ENCODE measurements at places on chromosomes 2 and 18.

- no peak for DNase-seq
Measured at GRCh38 chr2:74835831-74836674, 2.1 kb downstream of the HK2 start.

GRCh38 chr2:39587641-39588040 lies 78.1 kb upstream of the TMEM178A start:
- no peak for DNase-seq

DNA sequence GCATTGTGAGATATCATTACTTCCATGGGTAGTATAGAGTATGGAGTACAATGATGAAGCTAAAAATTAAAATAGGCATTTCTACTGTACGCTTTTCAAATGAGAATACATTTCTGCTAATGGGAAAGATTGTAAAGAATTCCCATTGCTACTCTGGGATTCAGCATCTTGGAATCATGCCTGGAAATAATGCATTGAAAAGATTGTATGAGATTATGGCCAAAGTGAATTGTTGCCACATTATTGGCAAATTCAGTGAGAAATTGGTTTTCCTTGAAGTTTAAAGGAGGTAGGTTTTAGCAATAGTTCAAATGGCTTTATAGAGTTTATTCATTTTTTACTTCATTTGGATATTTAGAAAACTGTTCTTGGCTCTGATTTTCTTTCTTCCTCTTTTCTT lies 157.9 kb downstream of the GULP1 start:
- DNase-seq, result no peak

DNA sequence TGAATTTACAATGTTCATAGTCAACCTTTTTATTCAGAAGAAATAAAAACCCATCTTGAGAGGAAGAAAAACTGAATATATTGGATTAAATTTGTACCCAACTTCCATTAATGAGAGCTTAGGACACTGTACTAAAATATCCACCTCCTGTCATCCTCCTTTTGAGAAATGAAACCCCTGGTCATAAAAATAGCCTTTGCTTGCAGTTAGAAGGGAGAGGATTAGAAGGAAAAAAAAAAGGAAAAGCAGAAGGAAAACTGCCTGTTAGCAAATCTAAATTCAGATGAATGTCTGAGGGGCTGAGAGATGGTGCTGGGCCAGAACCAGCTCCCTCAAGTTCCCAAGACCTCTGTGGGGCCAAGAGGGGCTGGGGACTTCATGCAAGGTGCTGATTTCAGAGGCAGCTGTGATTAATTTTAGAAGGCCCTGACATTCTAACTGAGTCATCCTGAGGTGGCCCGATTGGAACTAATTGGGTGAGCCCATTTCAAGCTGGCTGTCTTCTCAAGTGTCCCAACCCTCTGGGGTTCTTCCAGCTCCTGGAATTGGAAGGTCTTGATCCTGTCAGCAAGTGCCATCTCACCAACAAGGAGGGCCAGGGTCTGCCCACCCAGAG lies 38.4 kb upstream of the BIN1 start:
- DNase-seq, result no peak

DNA sequence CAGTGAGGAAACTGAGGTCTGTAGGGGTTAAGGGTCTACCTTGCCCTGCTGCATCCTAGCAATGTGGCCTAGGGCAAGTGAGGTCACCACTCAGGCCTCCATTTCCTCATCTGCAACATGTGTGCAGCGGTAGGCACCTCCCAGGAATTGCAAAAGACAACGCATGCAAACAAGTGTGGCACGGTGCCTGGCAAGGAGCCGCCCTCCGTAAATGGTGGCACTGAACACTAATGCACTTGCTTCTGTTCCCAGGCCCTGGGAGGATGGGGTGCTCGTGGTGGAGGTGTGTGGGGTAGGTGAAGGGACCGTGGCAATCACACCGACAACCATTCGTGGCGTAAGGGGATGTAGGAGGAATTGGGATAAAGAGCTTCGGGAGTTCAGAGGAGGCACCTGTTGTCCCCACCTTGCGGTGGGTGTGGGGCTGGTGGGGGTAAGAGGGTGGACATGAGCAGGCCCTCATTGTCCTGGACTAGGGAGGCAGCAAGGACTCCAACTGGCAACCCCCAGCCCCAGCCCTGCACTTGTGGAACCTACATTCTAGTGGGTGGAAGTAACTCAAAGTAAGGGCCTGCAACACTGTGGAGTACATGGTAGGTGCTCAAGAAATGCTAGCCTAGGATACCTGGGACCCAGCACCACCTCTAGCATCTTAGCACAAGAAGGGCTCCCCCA lies 26.0 kb downstream of the ATOH8 start:
- no peak for DNase-seq

DNA sequence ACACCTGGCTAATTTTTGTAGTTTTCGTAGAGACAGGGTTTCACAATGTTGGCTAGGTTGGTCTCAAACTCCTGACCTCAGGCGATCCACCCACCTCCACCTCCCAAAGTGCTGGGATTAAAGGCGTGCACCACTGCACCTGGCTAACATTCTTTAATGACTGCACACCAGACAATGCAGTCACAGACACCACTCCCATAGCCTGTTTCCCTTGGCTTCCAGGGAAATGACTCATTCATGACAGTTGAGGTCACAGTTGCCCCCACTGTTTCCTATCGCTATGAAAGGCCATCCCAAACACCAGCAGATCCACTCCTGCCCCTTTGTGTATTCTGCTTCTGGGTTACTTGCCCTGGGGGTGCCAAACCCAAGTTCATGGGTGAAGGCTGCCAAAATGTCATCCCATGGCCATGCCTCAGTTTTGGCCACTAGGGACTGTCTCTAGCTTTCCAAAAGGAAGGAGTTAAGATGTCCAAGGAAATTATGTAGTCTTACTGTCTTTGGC lies 8.7 kb downstream of the CHMP1B start:
- peak; percentile 60 for DNase-seq

GRCh38 chr2:892401-892800 lies 58.2 kb upstream of the SNTG2 start:
- DNase-seq, result no peak

- DNase-seq, result no peak
Measured at GRCh38 chr2:138711812-138712211, 68.4 kb downstream of the NXPH2 start.

- no peak for DNase-seq
Measured at GRCh38 chr18:37266290-37266689, 299.3 kb downstream of the CELF4 start.

DNA sequence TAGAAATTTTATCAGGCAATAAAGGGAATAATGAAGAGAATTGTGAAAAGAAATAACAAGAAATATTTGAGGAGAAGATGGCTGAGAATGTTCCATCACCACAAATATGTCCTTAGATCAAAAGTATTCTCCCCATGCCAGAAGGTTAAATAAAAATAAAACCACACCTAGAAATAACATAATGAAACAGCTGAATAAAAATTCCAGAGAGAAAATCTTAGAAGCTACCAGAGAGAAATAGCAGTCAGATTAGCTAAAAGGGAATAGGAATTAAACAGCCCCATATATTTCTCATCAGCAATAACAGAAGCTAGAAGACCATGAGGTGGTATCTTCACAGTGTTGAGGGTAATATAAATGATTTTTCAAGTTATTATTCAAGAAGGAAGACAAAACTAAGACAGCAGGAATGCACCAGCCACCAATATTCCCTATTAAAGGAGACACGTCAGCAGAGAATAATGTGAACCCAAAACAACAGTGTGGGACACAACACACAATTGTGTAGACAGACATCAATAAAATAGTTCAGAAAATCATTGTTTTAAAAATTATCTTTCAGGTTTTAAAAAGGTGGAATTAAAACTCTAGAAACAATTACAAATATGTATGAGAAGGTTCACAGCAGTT lies 82.0 kb upstream of the NEDD4L start:
- DNase-seq, result no peak

- no peak for DNase-seq
Measured at GRCh38 chr18:54774423-54774822, 53.9 kb upstream of the RAB27B start.

DNA sequence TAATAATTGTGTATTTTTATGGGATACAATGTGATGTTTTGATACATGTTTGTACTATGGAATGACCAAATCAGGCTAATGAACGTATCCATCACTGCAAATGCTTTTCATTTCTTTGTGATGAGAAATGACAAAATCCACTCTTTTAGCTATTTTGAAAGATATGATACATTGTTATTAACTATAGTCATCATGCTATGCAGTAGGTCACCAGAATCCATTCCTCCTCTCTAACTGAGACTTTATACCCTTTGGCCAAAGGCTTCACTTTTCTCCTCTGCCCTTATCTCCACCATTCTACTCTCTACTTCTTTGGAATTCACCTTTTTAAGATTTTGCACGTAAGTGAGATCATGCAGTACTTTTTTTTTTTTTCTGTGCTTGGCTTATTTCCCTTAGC lies 44.5 kb upstream of the TMEM17 start:
- no peak for DNase-seq

All from non-pigmented ciliary epithelial cell (primary cell).